ENCODE measurements at places on chromosomes 6 and 20. TPM values are rescaled to one million over a fixed set of nuclear protein-coding genes. Genes with fewer than 3 reads are reported as not detected.

Gene MUCL3
- not detected for total RNA-seq

Gene OR2H2
- total RNA-seq: not detected

Gene KCNK16
- not detected for total RNA-seq

Gene BHLHE23
- total RNA-seq: not detected

Gene TNFRSF21
- 88.1 TPM for total RNA-seq

Gene MCM9
- 14.7 TPM for total RNA-seq

Gene KHDC1L
- not detected for total RNA-seq

Gene MYLK4
- 0.65 TPM for total RNA-seq

Gene PTGIS
- total RNA-seq: 5.9 TPM

Gene SIRPB1
- 1.6 TPM for total RNA-seq

Gene OR12D3
- not detected for total RNA-seq

Gene LTV1
- 21.7 TPM for total RNA-seq

Gene ADAM33
- under 0.01 TPM for total RNA-seq

Gene BTNL2
- not detected for total RNA-seq

Gene HLA-DRB1
- total RNA-seq: 0.10 TPM

Gene OTOR
- total RNA-seq: not detected

Gene VEGFA
- total RNA-seq: 13.2 TPM

Gene GATA5
- not detected for total RNA-seq

Gene SAPCD1
- not detected for total RNA-seq

Gene ENPP5
- not detected for total RNA-seq

Gene MDFI
- 82.3 TPM for total RNA-seq

Gene DAAM2
- 0.10 TPM for total RNA-seq

Gene EPPIN
- total RNA-seq: not detected

Gene TRIM40
- not detected for total RNA-seq

Gene C4B
- 0.76 TPM for total RNA-seq

Gene TPX2
- total RNA-seq: 40.5 TPM

Gene HUS1B
- total RNA-seq: 0.98 TPM

Gene PNPLA1
- not detected for total RNA-seq

Gene CRISP2
- not detected for total RNA-seq

Gene PRR18
- not detected for total RNA-seq

Gene SLC17A9
- 17.7 TPM for total RNA-seq

Gene IP6K3
- total RNA-seq: not detected

Gene REM1
- total RNA-seq: 0.38 TPM

Gene FERMT1
- 0.65 TPM for total RNA-seq
